ENCODE measurements at places on chromosomes 6 and 20. TPM values are rescaled to one million over a fixed set of nuclear protein-coding genes. Genes with fewer than 3 reads are reported as not detected.

DNA sequence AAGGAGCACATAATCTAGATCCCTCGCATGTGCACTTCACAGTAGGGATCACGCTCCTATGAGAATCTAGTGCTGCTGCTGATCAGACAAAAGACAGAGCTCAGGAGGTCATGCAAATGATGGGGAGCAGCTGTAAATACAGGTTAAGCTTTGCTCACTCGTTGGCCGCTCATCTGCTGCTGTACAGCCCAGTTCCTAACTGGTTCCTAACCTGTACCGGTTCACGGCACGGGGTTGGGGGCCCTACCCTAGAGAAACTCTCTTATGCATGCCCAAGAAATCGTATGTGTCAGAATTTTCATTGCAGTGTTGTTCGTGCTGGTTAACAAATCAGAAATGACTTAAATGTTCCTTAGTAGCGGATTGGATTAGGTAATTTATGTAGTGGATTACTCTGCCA, 116.1 kb downstream of the CDH26 start:
- no peak for DNase-seq

DNA sequence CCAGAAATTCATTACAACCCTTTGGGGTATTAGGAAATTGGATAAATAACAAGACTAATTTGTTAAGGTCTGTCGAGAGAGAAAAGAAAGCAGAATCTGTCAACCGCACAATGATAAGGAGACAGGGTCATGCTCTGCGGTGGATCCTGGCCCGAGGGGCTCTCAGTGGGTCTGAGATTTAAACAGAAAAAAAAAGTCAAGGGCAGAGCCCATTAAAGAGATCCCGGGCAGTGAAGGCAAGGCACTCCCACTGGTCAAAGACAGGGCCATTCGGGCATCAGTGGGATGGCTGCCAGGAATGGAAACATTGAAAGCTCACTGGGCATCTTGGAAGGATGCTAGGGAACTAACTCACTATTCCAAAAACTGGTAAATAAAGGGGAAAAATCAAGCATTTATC, 77.9 kb downstream of the GNAS-AS1 start:
- DNase-seq = no peak

Gene SFTA2
- total RNA-seq = not detected

Gene TRMT11
- 18.5 TPM for total RNA-seq

- DNase-seq = no peak
These were observed 20.9 kb upstream of the GATA5 start for GRCh38 chr20:62496568-62497218.

DNA sequence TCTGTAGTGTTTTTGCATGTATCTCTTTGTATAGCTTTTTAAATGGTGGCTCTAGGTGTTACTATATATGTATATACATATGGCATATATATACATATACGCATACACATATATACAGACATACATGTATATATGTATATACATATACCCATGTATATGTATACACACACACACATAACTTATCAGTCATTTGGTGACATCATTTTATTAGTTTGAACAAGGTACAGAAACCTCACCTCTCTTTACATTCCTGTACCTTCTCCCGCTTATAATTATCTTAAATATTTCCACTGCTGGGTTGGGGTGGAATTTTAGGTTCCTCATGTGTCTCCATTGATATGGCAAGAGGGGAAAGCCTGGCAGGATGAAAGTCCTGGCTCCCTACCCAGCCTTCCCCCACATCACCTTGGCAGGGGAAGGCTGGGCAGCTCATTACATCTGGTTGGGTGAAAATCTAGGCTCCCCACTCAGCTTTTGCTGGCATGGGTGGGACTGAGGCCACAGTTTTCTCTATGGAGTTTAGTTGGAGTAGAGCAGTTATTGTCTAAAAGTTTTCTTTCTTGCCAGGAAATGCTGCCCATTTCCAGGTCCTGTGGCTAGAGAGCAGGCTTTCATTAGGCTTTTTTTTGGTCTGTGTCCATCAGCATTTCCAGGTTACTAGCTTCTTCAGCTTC, 7.6 kb downstream of the GLO1 start:
- DNase-seq = no peak

Gene RNF114
- total RNA-seq = 65.2 TPM

Gene PPP1R14C
- 0.17 TPM for total RNA-seq

All from fibroblast of lung (primary cell).